ENCODE measurements at places on chromosomes 5 and 9.

DNA sequence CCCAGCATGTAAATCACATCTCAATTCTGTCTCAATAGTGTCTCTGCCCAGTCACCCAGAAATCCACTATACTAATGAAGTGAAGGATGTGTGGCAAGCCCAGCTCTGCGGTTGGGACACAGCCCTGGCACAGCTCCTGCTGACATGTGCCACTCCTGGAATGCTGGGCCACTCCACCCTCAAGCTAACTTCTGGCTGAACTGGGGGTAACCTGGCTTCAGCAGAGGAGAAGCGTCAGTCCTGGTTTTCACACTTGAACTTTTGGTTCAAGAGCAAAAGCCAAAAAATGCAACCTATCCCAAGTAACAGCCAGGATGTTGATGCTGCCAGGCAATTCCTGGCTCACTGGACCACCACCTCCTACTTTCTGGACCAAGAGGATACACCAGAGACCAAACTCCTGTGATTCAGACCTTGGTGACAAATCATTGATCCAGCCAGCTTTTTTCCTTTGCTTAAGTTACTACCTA, 86.4 kb downstream of the ARRDC3 start:
- peak; percentile 88 for DNase-seq

GRCh38 chr9:71253011-71253410, 131.6 kb upstream of the TRPM3 start:
- DNase-seq: no peak

DNA sequence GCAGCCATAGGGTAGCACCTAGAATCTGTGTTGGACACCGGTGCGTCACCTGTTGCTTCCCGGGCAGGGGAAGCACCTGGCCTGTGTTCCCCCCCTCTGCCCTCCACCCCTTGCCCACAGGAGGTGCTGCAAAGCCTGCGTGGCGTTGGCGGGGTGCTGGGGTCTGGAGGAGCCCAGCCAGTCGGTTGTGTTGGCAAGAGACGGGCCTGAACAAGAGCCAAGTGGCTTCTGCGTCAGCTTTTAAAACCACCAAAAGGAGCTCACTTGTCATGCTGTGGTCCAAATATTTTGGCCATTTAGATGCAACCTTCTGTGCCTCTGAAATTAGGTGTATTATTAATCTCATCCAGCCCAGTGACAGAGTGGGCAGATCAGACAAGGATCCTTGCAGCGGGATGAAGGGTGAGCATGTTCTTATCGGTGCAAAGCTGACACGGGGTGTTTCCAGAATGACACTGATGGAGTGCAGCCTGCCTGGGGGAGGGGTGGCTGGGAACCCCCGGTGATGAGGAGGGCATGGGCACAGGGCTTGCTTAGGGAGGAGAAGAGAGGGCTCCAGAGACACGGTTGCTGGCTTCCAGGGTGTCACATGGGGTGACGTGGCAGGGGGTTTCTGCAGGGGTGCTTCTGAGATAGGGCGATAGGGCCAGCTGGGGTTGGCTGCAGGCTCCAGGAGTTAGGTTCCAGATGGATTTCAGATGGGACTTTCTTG, 9.7 kb upstream of the RXRA start:
- peak; percentile 73 for DNase-seq

DNA sequence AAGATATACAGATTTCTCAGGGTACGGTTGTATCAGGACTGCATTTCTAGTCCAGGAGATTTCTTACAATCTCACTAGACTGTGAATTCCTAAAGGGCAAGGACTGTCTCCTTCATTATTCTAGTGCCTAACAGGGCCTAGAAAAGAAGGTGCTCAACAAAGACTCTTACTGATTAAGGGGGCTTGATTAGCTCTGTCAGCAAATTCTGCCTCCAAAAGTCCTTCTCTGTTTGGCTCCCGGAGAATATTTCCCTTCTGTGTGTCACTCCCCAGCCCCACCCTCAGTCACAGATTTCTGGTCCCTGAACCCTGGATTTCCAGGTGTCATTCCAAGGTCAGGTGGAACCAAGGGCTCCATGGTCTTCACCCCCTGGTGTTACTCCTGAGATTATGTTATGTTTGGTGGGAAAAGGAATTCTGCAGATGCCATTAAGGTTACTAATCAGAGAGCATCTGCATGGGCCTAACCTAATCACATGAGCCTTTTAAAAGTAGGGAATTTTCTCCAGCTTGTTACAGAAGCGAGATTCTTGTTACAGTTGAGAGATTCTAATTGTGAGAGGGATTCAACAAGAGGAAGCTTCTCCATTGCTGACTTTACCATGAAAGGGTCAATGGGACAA, 167.7 kb upstream of the LHFPL2 start:
- DNase-seq: no peak

Data from aorta (tissue), 5 donors.